ENCODE measurements at places on chromosomes 4 and X.

- no peak overlapping the region for H3K4me3 ChIP-seq
- no peak for DNase-seq
- no peaks in the 10 kb centered on the region for H3K4me1 ChIP-seq
- H3K27me3 ChIP-seq, result no peaks in the 10 kb centered on the region
- no peaks in the 10 kb centered on the region for H3K36me3 ChIP-seq
Observed at GRCh38 chr4:181083757-181084361, 1159.3 kb upstream of the TENM3 start.

DNA sequence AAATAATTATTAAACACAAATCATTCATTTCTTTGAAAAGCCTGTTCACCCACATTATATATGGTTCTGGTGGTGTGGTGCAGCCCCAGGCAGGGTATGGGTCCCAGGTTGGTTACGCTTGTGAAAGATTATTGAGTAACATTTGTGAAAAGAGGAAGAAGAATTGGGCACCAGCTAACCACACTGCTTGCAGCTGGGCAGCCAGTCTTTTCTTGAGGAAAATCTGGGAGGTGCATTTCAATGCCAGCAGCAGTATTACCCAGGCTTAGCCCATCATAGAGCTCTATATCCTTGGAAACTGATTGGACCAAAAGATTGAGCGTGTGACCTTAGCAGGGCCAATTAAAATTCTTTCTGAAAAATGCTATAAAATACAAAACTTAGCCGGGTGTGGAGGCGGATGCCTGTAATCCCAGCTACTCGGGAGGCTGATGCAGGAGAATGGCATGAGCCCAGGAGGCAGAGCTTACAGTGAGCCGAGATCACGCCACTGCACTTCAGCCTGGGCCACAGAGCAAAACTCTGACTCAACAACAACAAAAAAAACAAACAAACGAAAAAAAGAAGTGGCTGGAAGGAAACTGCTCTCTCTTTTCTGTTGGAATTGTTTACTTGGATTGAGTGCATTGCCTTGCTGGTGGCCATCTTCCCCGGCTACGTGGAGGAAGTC, 9.7 kb upstream of the PLAC8 start:
- H3K27me3 ChIP-seq, result no peaks in the 10 kb centered on the region
- H3K27ac ChIP-seq, result no peak overlapping the region
- DNase-seq, result no peak
- no peaks in the 10 kb centered on the region for H3K4me1 ChIP-seq

DNA sequence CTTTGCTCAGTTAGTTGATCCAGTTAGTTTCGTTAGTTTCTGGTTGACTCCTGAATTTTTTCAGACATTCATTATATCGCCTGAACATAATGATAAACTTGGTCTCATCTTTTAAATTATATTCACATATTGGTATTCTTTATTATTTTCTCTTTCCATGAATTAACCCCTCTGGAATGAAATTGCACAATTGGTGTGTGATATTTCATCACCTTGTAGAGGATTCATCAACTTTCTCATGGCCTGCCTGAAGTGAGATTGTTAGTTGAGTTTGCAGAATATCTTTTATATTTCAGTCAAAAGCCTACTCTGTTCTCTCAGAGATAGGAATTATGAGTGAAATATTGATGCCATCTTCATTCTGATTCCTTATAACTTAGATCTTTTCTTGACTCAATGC, 1160.6 kb upstream of the AGA start:
- H3K4me1 ChIP-seq, result no peaks in the 10 kb centered on the region
- H3K27ac ChIP-seq, result no peak overlapping the region
- no peak overlapping the region for H3K4me3 ChIP-seq
- DNase-seq, result no peak

DNA sequence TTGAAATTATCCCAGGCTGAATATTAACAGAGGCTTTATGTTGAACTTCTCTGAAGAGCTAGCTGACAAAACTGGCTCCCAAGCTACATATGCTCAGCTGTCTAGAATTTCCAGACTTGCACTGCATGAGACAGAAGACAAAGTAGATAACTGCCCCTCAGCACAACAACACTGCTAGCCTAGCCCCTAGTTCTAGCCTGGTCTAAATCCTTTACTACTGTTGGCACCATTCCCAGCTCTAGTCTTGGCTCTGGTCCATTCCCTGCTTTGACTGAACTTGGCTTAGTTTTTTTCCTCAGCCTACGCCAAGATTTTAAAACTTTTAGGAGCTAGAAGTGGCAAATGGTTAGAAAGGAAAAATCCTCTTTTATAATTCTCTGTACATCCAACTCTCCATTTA, 7.6 kb upstream of the OPHN1 start:
- H3K4me3 ChIP-seq, result no peak overlapping the region
- no peaks in the 10 kb centered on the region for H3K27me3 ChIP-seq
- DNase-seq, result peak; percentile 68
- no peak overlapping the region for H3K27ac ChIP-seq

DNA sequence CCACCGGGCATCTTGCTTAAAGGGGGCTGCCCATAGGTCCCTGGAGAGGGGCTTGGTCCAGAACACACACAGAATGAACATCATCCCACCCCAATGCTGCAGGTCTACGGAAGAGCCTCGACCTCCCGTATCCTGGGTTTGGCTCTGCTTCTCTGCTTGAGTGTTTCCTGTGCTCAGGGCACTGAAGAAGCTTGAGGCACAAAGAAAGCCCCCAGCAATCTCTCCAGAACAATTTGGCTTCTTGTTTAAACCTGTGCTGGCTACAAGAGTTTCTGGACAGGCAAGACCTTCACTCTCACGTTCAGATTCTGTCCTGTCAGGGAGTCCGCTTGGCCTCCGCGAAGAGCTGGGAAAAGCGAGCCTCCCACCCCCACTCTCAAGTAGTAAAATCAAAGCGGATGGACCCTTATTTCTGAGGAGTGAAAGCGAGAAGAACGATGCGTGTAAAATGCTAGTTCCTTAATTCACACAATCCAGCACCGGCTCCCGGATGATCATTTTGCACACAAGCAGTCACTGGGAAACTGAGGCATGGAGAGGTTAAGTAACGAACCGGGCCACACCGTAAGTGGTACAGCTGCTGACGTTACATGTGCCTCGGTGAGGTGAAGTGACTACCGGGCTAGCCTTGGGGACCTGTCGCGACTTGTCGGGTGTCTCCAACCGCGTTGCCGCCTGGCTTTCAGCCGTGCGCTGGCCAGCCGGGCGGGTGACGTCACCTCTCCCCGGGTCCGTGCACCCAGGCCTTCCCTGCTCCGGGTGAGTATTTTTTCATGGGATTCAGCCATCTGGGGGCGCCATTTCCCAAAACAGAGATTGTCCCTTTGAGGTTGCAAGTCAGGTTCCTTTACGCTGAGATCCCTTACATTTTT, 3.1 kb upstream of the SFRP2 start:
- no peak overlapping the region for H3K4me3 ChIP-seq
- peaks cover 40% of the 10 kb centered on the region for H3K4me1 ChIP-seq

GRCh38 chr4:145352438-145353145, 129.1 kb upstream of the SMAD1 start:
- H3K4me1 ChIP-seq, result peaks cover 8% of the 10 kb centered on the region
- peak overlapping the region; percentile 4 for H3K27ac ChIP-seq
- DNase-seq, result peak; percentile 70
- no peaks in the 10 kb centered on the region for H3K36me3 ChIP-seq
- no peaks in the 10 kb centered on the region for H3K27me3 ChIP-seq

DNA sequence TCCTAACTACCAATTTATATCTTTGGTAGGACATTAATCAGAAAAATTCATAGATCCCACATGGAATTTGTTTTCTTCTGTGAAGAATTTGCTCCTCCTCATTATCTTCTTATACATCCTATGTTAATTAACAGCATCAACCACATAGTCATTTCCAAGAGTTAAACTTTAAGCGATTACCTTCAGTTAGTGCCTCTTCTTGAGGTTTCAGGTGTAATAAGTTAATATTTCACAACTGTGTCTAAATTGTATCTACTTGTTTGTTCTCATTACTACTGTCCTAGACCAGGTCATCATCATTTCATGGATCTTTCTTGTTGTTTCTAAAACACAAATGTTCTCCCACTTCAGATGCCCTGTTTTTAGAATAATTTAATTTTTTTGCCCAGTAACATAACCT, 457.9 kb downstream of the FAT4 start:
- no peak overlapping the region for H3K27ac ChIP-seq
- H3K4me1 ChIP-seq, result no peaks in the 10 kb centered on the region
- H3K36me3 ChIP-seq, result no peaks in the 10 kb centered on the region
- H3K27me3 ChIP-seq, result no peaks in the 10 kb centered on the region

Measured in body of pancreas (tissue), 4 donors.